ENCODE measurements at places on chromosomes 12 and 14.

DNA sequence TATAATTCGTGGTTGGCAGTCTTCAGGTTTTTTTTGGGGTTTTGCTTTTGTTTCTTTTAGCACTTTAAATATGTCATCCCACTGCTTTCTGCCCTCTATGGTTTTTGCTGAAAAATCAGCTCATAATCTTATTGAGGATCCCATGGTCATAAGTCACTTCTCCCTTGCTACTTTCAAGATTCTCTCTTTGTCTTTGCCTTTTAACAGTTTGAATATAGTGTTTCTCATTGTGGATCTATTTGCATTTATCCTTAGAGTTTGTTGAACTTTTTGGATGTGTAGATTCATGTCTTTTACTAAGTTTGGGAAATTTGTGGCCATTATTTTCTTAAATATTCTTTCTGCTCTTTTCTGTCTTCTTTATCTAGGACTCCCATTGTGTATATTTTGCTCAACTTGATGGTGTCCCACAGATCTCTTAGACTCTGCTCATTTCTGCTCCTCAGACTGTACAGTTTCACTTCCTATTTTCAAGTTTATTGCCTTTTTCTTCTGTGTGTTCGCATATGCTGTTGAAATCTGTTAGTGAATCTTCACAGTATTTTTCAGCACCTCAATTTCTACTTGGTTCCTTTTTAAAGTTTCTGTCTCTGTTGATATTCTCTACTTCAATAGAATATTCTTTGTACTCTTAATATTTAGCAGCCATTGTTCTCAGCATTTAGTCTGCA lies 70.8 kb downstream of the WNK1 start:
- DNase-seq = peak; percentile 65

- no peak for DNase-seq
Measured at GRCh38 chr12:80752464-80752863, 35.8 kb downstream of the MYF5 start.

GRCh38 chr12:53968214-53969127 lies 4.5 kb upstream of the HOXC11 start:
- no peak for DNase-seq

GRCh38 chr14:77099425-77100167 lies 1.5 kb downstream of the CIPC start:
- DNase-seq = no peak

DNA sequence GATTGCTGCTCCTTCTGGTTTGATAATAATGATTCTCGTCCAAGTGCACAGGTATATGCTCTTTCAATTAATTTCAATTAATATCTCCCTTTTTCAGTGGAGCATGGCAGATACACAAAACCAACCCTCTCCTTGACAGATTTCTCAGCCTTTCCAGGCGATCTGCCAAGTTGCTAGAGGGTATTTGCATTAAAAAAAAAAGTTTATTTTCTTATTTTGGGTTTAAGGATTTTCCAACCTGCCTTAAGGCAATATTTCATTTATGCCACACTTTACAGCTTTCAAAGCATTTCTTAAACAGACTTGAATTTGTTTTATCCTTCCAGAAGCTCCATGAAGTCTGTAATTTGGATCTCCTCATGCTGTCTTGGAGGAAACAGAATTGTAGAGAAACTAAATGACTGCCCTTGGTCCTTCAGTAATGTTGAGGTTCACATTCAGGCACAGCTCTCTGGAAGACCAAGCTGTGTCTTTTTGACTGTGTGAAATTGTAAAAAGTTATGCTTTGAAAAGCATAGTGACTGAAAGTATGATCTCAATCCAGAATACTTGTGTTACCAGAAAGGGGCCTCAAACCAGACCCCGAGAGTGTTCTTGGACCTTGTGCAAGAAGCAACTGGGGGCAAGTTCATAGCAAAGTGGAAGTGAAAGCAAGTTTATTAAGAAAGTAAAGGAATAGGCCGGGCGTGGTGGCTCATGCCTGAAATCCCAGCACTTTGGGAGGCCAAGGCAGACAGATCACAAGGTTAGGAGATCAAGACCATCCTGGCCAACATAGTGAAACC lies 2.3 kb downstream of the DGLUCY start:
- no peak for DNase-seq

- no peak for DNase-seq
Measured at GRCh38 chr12:51722431-51722830, 126.1 kb downstream of the FIGNL2 start.

DNA sequence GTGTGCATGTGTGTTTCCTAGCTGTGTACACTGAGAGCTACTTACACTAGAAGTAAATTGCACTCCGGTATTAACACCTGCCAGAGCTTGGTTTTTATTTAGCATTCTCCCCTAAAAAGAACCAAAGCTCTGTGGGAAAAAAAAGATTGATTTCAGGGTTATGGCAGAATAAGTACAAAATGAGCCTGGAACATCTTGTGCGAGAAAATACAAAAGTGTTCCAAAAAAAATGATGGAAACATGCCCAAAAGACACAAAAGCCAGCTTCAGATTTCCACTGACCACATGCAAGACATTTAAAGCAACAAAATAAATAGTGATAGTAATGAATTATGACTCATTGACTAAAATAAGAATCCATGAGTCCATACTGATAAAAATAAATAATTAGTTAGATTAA lies 188.3 kb downstream of the GXYLT1 start:
- no peak for DNase-seq

DNA sequence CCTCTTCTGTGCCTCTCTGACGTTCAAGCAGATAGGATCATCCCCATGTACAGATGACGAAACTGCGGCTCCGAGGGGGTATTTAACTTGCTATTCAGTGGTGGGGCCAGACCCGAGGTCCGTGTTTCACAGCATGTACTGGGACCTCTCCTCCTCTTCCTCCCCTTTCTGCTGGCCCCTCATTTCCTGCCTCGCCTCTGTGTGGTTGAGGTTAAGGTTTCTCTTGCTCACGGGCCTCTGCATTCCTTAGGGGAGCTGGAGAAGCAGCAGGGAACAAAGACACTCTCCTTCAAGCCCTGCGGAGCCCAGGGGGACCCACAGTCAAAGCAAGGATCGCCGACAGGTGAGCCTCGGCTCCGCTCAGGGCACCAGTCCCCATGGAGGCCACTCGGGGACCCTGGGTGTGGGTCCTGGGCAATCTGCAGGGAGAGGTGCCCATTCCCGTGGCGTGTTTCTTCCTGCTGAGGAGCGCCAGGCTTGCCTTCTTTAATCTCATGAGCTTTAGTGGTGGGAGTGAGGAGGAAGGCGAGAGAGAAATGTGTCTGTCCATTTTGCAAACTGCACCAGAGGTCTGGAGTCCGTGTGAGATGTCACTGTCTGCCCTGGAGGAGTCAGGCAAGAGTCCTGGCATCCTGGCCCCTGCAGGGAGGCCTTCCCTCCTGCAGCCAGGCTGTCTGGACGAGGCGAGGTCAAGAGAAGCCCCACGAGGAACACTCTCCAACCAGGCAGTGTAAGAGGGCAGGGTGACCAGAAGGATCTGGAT lies 45.0 kb downstream of the SLC6A12 start:
- no peak for DNase-seq

GRCh38 chr12:3263939-3264922 lies 187.1 kb downstream of the TSPAN9 start:
- no peak for DNase-seq

- DNase-seq = no peak
Measured at GRCh38 chr12:112419297-112420133, 768 bp downstream of the PTPN11 start.

DNA sequence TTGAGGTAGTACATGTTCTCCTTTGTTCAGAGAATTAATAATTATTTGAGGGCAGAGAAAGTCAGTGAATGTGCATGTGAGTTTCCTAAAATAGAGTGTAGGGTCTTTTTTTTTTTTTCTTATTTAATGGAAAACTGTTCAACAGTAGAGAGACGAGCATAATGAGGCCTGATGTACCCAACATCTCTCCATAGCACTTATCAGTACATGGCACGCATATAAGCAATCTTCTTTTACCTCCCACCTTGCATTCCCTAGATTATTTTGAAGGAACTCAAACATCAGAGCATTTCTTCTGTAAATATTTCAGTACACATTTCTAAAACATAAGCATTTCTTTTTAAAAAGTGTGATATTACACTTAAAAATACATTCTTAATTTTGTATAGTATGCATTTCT lies 87.8 kb downstream of the KTN1 start:
- no peak for DNase-seq

GRCh38 chr14:58299401-58300330 lies 1.3 kb downstream of the ARID4A start:
- DNase-seq = peak; percentile 5

DNA sequence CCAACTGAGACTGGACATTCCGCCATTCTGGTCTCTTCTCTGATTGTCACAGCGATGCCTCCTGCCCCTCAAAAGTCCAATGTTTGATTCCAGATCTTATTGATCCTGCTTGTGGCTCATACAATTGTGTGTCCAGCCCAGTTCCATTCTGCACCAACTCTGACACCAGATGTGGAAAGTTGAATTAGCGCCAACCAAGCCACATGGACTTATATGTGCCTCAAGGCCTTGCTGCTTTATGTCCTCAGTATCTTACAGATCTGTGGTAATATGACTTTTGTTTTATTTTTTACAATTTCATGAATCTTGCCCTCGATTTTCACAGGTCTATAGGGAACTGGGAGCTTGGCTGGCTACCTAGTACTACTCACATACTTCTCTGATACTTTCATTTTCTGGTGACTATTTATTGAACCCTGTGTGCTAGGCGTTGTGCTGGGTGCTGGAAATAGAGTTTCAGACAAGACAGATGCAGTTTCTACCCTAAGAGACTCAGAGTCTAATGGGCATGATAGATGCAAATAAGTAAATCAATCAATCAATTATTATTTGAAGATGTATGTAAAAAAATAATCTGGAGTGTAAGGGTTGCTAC lies 472.0 kb downstream of the TMTC2 start:
- no peak for DNase-seq

DNA sequence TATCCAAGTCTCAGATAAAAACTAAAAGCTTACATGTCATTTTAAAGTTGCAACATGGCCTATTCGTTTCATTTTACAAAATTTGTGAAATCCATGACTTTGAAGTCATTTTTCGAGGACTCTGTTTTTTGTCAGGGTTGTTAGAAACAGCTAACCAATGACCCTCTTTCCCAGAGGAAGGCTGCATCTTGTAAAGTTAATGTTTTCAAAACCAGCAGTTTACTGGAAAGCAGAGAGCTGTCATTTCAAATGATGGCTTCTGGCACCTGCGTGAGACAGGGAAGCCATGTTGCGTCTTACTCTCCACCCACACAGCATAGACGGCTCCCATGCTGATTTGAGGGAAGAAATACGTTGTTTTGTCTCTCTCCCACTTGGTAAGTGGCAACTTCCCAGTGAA lies 50.1 kb upstream of the RTRAF start:
- no peak for DNase-seq

DNA sequence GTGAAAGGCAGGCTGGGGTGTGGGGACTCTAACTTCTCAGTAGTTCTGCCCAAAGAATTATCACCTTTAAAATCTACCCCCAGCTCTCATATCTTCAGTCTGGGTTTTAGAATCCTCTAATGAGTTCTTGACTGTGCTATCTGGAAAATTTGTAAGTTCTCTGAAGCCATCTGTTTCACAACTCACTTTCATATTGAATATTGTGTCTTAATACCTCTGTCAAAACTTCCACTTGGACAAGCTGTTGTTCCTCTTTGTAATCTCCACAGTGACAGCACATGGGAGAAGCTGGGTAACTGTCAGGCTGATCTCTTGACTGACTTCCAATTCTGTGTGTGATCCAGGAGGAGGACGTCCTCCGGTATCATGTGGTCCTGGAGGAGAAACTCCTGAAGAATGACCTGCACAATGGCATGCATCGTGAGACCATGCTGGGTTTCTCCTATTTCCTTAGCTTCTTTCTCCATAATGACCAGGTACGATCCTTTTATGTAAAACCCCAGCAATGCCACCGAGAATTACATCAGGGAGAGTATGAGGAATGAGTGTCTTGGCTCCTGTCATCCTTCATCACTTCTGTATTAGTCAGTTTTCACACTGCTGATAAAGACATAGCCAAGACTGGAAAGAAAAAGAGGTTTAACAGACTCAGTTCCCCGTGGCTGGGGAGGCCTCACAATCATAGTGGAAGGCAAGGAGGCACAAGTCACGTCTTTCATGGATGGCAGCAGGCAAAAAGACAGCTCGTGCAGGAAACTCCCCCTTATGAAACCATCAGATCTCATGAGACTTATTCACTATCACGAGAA lies 111.9 kb downstream of the STAB2 start:
- no peak for DNase-seq

DNA sequence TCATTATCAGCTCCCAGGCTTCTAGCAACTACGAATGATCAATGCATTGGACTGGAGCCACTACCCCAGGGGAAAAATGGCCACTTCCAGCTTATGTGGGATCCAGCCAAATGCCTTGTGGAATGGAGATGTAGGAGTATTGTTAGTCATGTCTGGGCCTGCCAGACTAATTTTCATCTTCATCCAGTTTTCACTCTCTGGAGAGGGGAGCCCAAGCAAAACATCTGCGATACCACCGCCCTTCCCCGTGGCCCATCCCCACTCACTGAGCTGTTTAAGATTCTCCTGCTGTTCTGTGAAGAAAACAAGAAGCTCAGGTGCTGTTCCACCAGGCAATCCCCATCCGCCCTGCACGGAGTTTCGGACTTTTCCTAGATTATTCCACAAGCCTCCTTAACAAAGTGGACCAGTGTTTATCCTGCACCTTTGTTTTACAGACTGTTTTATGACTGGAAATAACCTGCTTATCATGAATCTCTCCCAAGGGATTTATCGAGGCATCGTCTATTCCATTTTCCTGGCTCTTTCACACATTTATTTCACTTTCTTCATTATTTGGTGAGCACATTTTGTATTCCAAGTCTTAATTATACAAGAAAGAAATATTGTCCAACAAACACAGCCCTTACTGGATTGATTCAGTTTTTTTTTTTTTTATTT lies 35.5 kb upstream of the MAX start:
- no peak for DNase-seq

DNA sequence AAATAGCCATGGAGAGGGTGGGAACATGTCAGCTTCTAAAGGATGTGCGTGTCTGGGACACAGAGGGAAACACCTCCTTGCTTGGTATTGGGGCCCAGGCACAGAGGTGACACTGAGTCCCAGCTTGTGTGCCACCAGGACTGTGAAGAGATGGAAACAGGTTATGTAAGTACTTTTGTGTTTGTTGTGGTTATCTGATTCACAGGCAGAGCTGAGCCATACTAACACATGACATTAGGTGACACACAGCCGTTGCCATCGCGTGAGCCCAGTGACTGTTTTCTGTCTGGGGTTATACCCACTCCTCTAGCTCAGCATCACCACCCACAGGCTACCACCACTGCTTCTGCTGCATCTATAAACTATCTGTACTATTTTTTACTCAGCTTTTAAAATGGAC lies 12.1 kb upstream of the FLVCR2 start:
- no peak for DNase-seq
